ENCODE measurements at places on chromosomes 12 and 14.

- no peak for DNase-seq
Observed at GRCh38 chr12:10612984-10613348, 443 bp downstream of the MAGOHB start.

- no peak for DNase-seq
Observed at GRCh38 chr12:53143355-53143754, 37.2 kb upstream of the ZNF740 start.

- DNase-seq: no peak
Observed at GRCh38 chr12:124769163-124769530, 94.5 kb downstream of the SCARB1 start.

- no peak for DNase-seq
Observed at GRCh38 chr12:31005256-31005943, 68.3 kb upstream of the DDX11 start.

DNA sequence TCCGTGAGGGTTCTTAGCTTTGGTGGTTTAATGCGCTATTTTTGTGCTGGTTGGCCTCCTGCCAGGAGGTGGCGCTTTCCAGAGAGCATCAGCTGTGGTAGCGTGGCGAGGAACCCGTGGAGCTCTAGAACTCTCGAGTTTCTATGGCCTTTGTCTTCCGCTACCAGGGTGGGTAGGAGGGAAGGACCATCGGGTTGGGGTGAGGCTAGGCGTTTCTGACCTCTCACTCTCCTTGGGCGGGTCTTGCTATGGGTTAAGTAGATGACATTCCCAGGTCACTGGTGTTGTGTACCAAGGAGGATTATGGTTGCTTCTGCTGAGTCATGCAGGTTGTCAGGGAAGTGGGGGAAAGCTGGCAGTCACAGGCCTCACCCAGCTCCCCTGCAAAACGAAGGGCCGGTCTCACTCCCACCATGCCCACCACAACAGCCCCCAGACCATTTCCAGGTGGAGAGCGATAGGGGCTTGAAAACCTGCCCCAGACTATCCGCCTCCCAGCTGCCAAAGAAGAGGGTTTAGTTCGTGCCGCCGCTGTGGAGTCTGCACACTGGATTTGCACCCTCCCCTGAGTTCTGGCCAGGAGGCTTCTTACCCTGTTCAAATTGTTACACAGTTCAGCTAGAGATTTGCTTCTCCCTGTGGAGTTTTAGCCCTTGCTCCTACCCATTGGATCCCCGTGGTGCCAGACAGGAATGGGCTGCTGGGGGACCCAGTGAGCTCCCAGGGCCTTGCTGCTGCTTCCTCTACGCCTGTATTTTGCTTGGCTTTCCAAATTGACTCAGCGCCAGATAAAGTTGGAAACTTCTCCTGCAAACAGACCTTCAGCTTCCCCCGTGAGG, 21.9 kb downstream of the RNFT2 start:
- DNase-seq: no peak
